T-helper 1 cell (primary cell): ENCODE measurements at places on chromosomes 3 and 15.

DNA sequence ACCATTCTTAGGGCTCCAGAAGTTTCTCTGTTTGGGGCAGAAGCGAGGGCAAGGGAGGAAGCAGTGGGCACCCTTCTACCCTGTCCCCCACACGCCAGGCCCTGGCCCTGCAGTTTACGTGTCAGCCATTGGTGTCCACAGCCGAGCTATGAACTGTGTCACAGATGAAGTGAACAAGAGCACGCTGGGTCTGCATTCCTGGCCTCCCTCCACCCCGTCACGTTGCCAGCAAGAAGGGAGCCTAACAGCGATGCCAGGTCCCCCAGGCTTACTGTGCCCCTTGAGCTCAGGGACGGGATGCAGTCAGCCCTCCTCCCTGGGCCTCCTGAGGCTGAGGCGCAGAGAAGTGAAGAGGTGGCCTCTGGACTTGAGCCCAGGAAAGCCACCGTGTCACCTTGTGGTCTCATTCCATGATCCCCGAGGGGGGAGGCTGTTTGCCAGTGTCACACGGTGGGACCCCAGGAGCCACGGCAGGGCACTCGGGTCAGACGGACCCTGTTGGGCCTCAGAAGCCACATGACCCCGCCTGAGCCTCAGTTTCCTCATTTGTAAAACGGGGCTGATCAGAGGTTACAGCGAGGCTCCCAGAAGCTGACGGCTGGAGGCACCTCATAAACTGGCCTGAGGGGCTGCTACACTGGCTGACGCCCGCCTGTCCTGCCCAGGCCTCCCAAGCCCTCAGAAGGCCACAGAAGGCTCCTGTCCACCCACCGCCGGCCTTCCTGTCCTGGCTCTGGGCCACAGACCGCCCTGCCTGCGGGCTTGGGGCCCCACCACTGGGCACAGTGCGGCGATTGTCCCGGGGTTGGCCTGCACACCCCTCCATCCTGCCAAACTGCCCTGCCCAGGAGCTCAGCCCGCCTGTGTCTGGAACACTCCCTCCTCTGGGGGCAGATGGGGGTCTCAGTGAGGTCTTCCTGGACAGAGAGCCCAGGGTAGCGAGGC lies 18.6 kb downstream of the IQSEC1 start:
- no peak for DNase-seq

- DNase-seq, result no peak
These were observed 405.9 kb downstream of the NR2F2 start for GRCh38 chr15:96736384-96736783.

- no peak for DNase-seq
These were observed 24.1 kb downstream of the CACNA1D start for GRCh38 chr3:53518495-53518981.

- DNase-seq, result no peak
These were observed 179.1 kb downstream of the NTRK3 start for GRCh38 chr15:88077296-88078020.

DNA sequence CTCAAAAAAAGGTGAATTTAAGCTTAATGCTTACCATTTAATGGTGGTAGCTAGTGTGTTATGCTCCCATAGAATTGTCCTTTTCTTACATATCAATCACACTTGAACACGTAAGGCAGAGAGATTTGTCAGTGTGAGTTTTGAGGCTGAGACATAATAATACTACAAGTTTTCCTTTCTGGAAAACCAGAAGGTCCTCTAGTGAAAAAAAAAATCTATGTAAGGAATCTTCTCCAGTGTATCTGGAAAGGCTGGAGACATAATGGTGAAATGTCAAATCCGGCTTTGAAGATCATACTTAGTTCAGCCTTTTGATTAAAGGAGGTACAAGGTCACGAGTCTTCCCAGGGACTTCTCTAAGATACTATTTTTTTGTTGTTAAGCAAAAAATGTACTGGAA lies 3.4 kb downstream of the TSC22D2 start:
- DNase-seq, result no peak

DNA sequence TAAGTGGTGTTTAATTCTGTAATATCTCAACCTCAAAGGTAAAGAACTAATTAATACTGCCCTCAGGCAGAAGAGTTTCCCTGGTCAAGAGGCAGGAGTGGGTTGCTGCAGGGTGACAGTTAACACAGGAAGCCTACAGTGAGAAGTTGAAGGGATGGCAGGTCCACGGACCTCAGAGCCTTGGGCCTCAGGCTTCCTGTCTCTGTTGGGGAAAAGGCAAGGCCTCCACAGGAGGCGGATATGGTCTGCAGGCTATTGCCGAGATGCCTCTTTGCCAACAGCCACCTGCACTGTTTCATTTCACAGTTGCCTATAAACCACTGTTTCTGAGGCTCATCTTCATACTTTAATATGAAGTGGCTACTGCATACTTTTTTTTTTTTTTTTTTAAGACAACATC lies 33.3 kb upstream of the RPN1 start:
- DNase-seq, result no peak

GRCh38 chr15:91779960-91780359 lies 73.5 kb upstream of the SLCO3A1 start:
- no peak for DNase-seq

GRCh38 chr15:69422336-69422895 lies 8.3 kb downstream of the KIF23 start:
- DNase-seq, result no peak

DNA sequence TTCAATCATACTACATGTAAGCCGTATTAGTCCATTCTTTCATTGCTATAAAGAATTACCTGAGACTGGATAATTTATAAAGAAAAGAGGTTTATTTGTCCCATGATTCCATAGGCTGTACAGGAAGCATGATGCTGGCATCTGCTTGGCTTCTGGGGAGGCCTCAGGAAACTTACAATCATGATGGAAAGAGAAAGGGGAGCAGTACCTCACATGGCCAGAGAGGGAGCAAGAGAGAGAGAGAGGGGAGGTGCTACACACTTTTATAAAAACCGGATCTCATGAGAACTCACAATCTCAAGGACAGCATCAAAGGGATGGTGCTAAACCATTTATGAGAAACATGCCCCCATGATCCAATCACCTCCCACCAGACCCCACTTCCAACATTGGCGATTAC lies 14.3 kb upstream of the CLASP2 start:
- peak; percentile 4 for DNase-seq

- no peak for DNase-seq
These were observed 121.0 kb downstream of the MTHFS start for GRCh38 chr15:79775821-79776220.

GRCh38 chr3:188926111-188926510 lies 245.7 kb upstream of the TPRG1 start:
- no peak for DNase-seq

DNA sequence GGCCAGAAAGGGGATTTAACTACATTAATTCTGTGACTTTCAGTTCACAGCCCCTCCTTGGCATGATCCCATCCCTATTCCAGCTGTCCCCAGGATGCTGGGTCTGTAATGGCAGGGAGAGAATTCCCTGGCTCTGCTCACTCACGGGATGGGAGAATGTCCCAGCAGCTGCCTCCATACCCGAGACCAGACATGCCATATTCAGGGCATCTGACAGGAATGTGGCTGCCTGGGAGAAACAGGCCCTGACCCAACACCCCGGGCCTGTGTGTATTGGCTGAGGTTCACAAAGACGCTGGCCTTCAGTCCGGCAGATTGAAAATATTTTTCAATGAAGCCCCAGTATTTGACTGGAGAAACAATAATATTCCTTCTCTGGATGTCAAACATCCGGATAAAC lies 83.6 kb upstream of the SMAD3 start:
- DNase-seq, result no peak

DNA sequence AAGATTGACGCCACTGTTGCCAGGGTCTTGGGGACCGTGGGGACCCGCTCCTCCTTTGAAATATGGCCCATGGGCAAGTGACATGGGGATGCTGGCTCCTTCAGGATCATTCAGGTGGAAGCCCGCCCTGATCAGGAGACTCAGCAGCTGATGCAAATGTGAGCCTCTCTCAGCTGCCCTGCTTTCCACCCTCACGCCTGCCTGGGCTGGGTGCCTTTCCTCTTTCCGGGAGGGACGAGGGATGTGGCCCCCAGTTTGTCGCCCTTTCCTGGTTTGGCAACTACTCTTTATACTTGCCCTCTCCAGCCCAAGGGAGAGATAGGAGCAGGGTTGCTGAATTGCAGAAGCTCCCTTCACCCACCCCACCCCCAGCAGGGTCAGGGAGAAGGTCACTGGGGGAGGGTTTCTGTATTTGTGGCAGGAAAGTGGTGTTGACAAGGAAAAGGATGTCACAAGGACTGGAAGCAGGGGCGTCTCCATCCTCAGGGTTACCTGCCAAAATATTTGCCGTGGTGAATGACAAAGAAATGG lies 21.8 kb downstream of the DNASE1L3 start:
- DNase-seq, result no peak

- DNase-seq, result peak; percentile 36
These were observed 296.8 kb downstream of the RORA start for GRCh38 chr15:60932051-60932915.

- no peak for DNase-seq
These were observed at the start of gene FRMD4B for GRCh38 chr3:69385723-69386555. FRMD4B (minus strand) TSS chr3:69386088; CDS start chr3:69385989, 99 bp downstream.

DNA sequence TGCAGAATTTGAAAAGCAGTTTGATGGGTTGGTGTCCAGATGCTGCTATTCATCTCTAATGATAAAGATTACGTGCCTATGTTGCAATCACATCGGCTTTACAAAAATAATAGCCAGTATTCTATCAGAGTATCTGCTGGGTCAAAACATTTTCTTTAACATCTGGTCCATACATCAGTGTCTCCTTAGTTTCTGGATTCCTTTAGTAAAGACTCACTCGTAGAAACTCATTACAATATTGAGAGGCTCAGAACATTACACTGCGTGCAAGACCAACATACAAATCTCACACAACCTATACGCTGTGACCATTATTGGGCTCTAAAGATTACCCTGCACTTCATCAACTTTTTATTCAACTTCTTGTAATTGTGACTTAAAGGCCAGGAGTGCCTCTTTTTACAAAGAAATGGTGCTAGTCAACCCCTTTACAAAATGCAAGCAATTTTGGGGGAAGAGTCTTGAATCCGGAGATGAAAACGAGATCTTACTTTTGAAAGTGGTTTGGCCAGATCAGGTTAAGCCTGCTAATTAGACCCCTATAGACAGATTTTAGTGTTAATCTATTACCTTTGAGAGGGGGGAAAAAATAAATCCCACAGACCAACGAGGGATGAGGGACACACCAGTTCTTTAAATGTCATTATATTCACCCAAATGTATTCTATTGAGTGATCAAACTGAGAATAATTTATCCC lies 2.9 kb downstream of the TRA2B start:
- no peak for DNase-seq

DNA sequence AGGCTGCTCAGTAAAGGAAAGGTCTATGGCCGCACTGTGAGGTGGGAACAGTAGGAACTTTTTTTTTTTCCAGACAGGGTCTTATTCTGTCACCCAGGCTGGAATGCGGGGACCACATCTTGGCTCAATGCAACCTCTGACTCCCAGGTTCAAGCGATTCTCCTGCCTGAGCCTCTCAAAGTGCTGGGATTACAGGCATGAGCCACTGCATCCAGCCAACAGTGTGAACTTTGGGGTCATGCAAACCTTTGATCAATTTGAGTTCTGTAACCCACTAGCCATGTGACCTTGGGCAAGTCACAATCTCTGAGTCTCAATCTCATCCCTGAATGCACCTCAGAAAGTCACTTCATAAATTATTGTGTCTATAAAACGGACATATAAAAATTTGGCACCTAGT lies 286.8 kb upstream of the CTNNB1 start:
- no peak for DNase-seq

DNA sequence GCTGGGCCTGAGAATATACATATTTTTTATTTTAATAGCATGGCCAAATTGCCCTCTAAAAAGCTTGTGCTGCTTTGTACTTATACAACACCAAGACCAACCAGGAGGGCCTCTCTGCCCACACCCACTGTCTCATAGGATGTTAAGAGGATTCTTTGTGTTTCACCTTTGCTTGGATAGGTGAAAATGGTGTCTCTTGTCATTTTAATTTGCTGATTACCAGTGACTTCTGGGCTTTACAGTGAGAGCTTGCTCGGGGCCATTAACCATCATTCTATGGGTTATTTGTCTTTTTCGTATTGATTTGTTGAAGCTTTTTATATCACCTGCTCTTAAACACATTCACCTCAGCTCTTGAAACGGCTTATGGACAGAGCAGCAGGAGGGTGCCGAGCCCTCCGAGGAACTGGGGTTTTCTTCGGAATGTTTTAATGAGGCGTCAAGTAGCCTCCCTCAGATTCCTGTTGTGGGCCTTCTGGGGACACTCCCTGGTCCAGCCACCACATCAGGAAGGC lies 10.5 kb downstream of the PTH1R start:
- DNase-seq, result no peak

DNA sequence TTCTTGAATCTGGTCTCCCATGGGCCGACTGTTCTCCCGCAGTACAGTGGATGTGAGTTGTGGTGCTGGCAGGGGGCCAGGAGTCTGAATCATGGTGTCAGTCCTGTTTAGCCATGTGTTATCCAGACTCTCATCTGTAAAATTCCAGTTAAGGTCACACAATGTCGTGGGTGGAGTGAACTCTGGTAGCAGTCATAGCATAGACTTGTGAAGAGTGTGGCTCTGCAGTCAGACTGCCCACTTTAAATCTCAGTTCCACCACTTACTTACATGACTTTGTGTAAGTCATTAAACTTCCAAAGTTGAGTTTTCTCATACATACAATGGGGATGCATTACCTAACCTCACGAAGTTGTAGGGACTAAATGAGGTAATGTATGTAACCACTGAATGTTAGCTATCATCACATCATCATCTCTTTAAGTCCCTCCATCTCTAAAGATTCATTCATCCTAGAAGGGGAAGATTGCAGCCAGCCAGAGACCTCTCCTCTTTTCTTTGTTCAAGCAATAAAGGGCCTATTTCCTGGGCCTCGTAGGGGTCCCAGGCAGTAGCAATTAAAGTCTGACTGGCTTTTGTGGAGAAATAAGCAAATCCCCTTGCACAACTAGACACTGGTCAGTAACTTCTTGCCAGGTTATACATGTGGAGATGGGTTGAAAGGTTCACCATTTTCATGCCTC lies 93.9 kb downstream of the PCCB start:
- no peak for DNase-seq

GRCh38 chr3:181555681-181556080 lies 156.0 kb upstream of the SOX2 start:
- DNase-seq, result no peak

DNA sequence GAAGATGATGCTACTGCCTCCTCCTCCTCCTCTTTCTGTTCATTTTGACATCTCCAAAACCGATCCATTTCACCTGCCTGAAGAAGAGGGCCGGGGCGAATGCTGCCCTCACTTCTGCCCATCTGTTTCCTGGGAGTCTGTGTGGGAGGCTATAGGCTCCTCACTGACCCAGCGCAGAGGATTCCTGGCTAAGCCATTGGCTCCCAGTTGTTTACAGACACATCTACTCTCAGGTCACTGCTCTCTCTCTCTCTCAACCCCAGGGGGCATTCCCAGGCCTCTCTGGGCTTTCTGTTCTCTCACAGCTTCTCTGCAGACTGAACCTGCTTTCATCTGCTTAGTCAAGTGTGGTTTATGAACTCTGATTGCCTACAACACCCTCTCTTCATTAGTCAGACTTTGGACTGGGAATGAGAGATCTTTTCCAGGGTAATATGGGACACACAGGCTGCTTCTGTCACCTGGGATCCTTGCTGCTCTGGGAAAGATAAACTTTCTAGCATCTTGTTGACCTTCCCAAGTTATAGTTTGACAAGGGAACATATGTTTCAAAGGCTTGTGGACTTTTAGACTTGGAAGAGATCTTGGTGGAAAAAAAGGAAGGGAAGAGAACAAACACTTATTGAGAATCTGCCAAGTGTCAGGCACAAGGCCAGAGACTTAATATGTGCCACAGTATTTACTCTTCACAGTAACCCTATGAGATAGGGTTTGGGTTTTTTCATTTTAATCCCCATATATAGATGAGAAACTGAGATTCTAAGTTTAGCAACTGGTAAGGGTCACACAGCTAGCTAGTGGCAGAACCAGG lies 30.2 kb upstream of the USP3 start:
- peak; percentile 40 for DNase-seq
